ENCODE measurements at places on chromosomes 2 and 18.
A peak's percentile ranks its signal among the peaks of the same experiment; 100 is the strongest.

GRCh38 chr2:22703286-22703920 lies 681.6 kb upstream of the KLHL29 start:
- DNase-seq: no peak
- no peak overlapping the region for H3K27ac ChIP-seq
- H3K27me3 ChIP-seq: no peaks in the 10 kb centered on the region
- no peaks in the 10 kb centered on the region for H3K36me3 ChIP-seq
- no peak overlapping the region for H3K4me3 ChIP-seq
- no peaks in the 10 kb centered on the region for H3K4me1 ChIP-seq

GRCh38 chr2:222794585-222795449 lies 66.0 kb upstream of the ACSL3 start:
- peaks cover 15% of the 10 kb centered on the region for H3K4me1 ChIP-seq
- H3K27me3 ChIP-seq: no peaks in the 10 kb centered on the region
- no peak for DNase-seq

DNA sequence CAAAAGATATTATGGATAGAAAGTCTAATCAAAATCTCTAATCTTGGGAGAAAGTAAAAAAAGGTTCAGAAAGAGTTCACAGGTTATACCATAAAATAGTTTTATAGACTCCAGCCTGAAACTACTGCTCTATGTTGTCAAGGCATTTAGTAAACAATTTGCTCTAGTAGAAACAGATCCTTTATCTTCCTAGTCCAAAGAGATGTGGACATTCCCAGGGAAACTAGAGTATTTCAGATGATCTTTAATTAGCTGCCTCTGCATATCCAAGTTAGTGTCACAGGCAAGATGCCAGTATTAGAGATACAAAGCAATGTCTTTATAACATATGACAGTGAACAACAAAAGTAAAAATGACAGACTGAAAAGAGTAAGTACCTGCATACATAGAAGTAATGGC lies 708.6 kb downstream of the CCDC85A start:
- H3K4me3 ChIP-seq: no peak overlapping the region
- no peak overlapping the region for H3K27ac ChIP-seq
- no peaks in the 10 kb centered on the region for H3K4me1 ChIP-seq
- no peaks in the 10 kb centered on the region for H3K36me3 ChIP-seq

DNA sequence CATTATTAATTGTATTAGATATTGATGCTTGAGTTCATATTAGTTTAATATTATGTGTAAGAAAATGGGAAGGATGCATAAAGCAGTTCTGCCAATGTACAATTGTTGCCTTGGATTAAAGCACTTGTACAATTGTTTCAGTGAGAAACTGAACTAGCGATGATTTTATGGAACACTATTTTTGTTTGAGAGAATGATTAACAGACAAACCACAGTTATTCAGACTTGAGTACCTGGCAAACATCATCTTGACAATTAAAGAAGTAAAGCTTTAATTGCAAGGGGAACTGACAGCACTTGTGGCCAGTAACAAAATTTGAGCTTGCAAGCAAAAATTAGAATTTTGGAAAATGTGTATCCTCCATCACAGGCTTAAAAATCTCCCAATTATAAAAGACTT lies 214.3 kb downstream of the RIT2 start:
- no peak overlapping the region for H3K27ac ChIP-seq
- no peak overlapping the region for H3K4me3 ChIP-seq
- H3K36me3 ChIP-seq: no peaks in the 10 kb centered on the region

DNA sequence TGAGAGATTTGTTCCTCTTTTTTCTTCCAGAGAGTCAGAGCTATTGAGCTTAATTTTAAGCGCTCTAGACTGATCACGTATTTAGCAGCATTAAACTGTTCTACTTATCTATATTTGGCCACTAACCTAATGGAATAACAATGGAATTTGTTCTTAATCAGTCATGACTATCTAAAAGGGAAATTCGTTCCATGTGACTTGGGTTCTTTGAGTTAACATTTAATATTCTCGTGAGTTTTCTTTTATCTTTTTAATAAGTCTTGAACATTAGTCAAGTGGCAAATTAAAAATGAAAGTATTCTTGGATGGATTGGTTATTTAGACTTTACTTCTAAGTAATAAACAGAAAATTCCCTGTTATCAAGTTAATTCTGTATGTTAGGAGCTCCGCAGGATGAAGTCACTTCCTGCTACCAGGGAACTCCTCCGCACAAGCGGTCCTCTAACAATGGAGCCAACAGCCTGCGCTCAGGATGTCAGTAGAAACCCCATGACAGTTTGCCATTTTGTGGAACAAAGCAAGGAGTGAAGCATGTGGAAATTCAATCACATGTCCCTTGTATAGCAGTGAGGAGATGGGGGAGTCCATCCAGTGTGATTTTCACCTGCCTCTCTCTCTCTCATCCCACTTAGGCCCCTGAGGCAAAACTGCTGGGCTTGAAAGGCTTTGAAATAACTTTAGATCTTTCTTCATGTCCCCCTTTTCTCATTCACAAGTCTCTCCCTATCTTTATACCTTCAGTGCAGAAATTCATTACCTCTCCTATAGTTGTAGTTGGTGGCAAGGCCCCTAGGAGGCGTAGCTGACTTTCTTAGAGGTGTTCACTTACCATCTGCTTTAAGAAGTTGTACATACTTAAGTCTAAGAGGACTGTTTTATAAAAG lies 138.1 kb downstream of the WDR7 start:
- H3K27me3 ChIP-seq: no peaks in the 10 kb centered on the region
- H3K4me1 ChIP-seq: no peaks in the 10 kb centered on the region

DNA sequence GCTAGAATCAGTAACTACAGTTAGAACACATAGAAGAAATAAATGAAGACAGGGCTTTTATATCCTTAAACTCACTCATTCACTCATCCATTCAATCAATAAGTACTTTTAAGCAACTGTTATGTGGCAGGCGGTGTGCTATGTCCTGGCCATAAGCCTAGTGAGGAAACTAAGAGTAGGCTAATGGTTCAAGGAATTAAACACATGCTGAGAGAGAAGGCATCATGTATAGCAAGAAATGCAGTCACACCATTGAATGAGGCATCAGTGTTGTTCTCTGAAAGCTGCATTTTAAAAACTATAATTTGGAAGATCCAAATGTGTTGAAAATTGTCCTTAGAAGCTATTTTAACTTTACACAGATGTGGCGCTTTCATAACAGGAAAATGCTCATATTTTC lies 86.5 kb upstream of the DTNA start:
- H3K4me3 ChIP-seq: no peak overlapping the region
- H3K27me3 ChIP-seq: no peaks in the 10 kb centered on the region
- no peak for DNase-seq
- H3K36me3 ChIP-seq: no peaks in the 10 kb centered on the region
- H3K4me1 ChIP-seq: no peaks in the 10 kb centered on the region
- no peak overlapping the region for H3K27ac ChIP-seq

DNA sequence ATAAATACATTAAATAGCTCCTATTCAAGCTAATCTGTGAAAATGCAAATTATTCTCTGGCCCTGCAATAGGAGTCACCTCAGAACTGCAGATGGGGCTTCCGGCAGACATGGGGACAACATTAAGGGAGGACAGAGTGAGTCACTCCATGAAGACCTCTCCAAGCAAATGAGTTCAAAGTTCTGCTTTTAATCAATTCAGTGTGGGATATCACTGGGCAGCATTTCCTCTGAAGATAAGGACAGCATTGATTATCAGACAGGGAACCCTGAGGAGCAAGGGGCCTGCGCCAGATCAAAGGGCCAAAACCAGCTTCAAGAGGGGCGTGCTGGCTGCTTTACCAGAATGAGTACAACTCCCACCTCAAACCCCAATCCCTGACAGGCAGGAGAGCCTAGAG lies 356.9 kb upstream of the KLHL29 start:
- no peak overlapping the region for H3K4me3 ChIP-seq
- H3K27ac ChIP-seq: no peak overlapping the region
- H3K4me1 ChIP-seq: no peaks in the 10 kb centered on the region

- peak overlapping the region; percentile 73 for H3K27ac ChIP-seq
- peaks cover 10% of the 10 kb centered on the region for H3K4me1 ChIP-seq
- H3K27me3 ChIP-seq: no peaks in the 10 kb centered on the region
- peak; percentile 42 for DNase-seq
- peak overlapping the region; percentile 76 for H3K4me3 ChIP-seq
Observed at GRCh38 chr2:95158891-95159619, 593 bp downstream of the ZNF514 start.
